Ovary (tissue), 10 donors: ENCODE measurements at places on chromosomes 13 and 19.

GRCh38 chr19:49790866-49791265, 22.2 kb downstream of the FUZ start:
- peaks cover 13% of the 10 kb centered on the region for H3K4me1 ChIP-seq
- no peak overlapping the region for H3K4me3 ChIP-seq
- no peaks in the 10 kb centered on the region for H3K36me3 ChIP-seq
- peak overlapping the region; percentile 16 for H3K27ac ChIP-seq
- DNase-seq, result peak; percentile 87

DNA sequence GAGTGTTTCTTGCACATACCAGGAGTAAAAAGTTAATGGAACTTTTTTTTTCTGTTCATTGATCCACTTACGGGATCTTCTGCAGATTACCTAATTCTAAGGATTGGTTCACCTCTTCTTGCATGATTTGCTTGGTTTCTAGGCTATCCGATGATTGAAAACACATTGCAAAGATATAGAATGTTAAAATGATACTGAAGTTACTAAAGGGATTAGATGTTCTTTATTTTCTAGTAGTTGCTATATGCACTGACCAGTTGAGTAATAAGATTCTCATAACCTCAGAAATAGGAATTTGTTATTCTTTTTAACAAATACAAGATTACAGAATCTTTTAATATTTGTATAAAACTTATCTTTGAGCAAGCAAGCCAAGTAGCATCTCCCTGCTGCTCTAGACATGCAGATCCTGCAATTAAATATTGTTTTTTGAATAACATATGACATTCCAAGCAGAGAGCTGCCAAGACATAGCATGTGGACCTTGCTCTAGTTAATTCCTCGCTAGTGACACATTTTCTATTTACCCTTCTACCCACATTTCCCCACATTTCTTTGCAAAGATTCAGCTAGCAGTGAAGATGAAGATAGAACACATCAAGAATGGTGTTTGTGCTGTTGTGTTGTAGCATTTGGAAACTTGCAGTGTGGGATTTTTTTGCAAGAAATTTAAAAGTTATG, 51.7 kb upstream of the RNF113B start:
- H3K4me3 ChIP-seq, result no peak overlapping the region
- peaks cover 3% of the 10 kb centered on the region for H3K4me1 ChIP-seq
- H3K27ac ChIP-seq, result no peak overlapping the region

- DNase-seq, result no peak
- no peaks in the 10 kb centered on the region for H3K36me3 ChIP-seq
- no peaks in the 10 kb centered on the region for H3K27me3 ChIP-seq
- no peak overlapping the region for H3K27ac ChIP-seq
- H3K4me1 ChIP-seq, result peaks cover 3% of the 10 kb centered on the region
These were observed 405.8 kb downstream of the SPRY2 start for GRCh38 chr13:79935121-79935520.

DNA sequence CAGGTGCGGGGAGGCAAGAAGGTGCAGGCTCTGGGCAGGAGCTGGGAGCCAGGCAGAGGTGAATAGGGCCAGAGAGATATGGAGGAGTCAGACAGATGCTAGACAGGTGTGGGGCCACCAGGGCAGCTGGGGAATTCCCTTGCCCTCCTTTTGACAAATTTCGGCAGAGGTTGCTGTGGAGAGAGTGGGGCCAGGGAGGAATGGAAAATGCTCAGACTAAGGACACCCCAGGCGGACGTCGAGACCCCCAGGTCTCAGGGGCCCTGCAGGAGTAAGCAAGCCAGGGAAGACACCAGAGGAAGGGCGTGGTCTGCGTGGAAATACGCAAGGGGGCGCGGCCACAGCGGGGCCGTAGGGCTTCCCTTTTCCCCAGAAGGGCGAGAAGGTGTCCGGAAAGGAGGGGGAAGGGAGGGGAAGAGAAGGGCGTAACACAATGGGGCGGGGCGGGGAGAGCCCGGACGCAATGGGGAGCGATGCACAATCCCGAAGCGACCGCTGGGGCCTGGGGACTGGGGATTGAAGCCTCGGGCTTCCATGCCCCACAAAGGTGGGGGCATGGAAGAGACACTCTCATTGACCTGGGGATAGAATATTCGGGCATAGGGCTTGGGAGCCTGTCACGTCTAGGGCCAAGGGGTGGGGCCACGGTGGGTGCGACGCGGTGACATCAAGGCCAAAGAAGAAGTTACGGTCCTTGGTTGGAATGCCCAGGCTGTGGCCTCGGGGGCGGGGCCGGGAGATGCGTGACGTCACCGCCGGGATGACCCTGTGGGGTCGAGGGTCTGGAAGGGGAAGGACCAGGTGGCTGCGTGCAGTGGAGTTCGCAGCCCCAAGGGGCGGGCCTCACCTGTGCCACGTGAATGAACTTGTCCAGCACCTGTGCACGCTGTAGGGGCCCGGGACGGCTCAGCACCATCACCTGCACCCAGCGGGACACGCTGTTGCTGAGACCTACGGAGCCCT, 8.2 kb downstream of the RASGRP4 start:
- DNase-seq, result no peak
- H3K27ac ChIP-seq, result no peak overlapping the region
- H3K4me3 ChIP-seq, result no peak overlapping the region
- no peaks in the 10 kb centered on the region for H3K36me3 ChIP-seq

- no peak overlapping the region for H3K4me3 ChIP-seq
- no peak for DNase-seq
- no peaks in the 10 kb centered on the region for H3K36me3 ChIP-seq
These were observed 5.6 kb downstream of the EDNRB start for GRCh38 chr13:77913003-77913402.

GRCh38 chr13:68254151-68254550, 1024.0 kb upstream of the PCDH9 start:
- no peak for DNase-seq
- H3K27ac ChIP-seq, result no peak overlapping the region
- no peaks in the 10 kb centered on the region for H3K27me3 ChIP-seq
- H3K4me3 ChIP-seq, result no peak overlapping the region
- no peaks in the 10 kb centered on the region for H3K4me1 ChIP-seq

DNA sequence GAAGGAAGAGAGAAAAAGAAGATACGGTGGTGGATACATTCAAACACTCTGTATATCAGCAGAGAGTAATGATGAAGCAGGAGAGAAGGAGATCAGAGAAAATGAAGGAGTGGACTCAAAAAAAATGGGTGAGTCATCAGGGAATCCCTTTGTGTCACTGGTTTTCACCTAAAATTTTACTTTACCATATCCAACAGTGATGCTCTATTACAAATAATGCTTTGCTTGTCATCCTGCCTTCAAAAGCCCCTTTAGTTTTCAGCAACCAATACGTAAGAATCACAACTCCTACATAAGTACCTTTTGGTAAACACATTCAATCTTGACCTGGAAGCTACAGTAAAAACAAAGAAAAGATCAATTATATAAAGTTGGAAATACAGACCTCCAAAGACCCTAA, 88.8 kb downstream of the ENOX1 start:
- H3K27me3 ChIP-seq, result no peaks in the 10 kb centered on the region
- no peak overlapping the region for H3K4me3 ChIP-seq
- H3K27ac ChIP-seq, result no peak overlapping the region
- no peak for DNase-seq

GRCh38 chr13:48570216-48570828, 37.4 kb upstream of the RCBTB2 start:
- peaks cover 8% of the 10 kb centered on the region for H3K4me1 ChIP-seq
- no peak for DNase-seq
- H3K4me3 ChIP-seq, result no peak overlapping the region
- H3K36me3 ChIP-seq, result no peaks in the 10 kb centered on the region
- H3K27ac ChIP-seq, result peak overlapping the region; percentile 76
- no peaks in the 10 kb centered on the region for H3K27me3 ChIP-seq

GRCh38 chr13:107576430-107576829, 638.9 kb downstream of the LIG4 start:
- H3K4me1 ChIP-seq, result no peaks in the 10 kb centered on the region
- H3K27ac ChIP-seq, result no peak overlapping the region
- H3K36me3 ChIP-seq, result no peaks in the 10 kb centered on the region

GRCh38 chr13:76958841-76959432, 10.6 kb downstream of the ACOD1 start:
- DNase-seq, result no peak
- no peak overlapping the region for H3K4me3 ChIP-seq
- H3K4me1 ChIP-seq, result no peaks in the 10 kb centered on the region
- no peaks in the 10 kb centered on the region for H3K36me3 ChIP-seq
- no peaks in the 10 kb centered on the region for H3K27me3 ChIP-seq

DNA sequence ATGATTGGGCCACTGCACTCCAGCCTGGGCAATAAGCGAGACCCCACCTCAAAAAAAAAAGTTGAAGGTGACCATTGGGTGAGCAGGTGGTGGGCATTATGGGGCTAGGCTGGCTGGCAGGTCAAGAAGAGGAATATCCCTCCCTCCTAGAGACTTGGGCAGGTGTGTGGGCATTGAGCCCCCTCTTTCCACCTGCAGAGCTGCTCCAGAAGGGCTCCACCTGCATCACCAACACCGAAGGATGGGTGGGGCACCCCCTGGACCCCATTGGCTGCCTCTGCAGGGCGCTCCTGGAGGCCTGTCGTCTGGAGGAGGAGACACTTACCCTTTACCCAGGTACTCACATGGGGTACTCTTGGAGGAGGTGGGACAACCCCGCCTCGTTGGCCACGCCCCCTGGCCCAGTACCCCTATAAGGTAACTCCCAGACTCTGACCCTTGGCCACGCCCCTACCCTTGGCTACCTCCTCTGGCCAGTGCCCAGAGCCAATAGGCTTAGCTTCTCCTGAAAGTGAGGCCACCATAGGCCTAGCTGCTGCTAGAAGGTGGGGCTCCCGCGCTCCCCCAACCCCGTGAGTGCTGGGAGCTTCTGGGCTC, 21.9 kb downstream of the ZSWIM4 start:
- H3K27me3 ChIP-seq, result no peaks in the 10 kb centered on the region
- H3K4me1 ChIP-seq, result no peaks in the 10 kb centered on the region
- no peak overlapping the region for H3K4me3 ChIP-seq
- H3K27ac ChIP-seq, result no peak overlapping the region

GRCh38 chr13:26983543-26984320, 187.9 kb downstream of the USP12 start:
- H3K27me3 ChIP-seq, result no peaks in the 10 kb centered on the region
- peaks cover 15% of the 10 kb centered on the region for H3K4me1 ChIP-seq
- H3K27ac ChIP-seq, result peak overlapping the region; percentile 32
- H3K4me3 ChIP-seq, result no peak overlapping the region

DNA sequence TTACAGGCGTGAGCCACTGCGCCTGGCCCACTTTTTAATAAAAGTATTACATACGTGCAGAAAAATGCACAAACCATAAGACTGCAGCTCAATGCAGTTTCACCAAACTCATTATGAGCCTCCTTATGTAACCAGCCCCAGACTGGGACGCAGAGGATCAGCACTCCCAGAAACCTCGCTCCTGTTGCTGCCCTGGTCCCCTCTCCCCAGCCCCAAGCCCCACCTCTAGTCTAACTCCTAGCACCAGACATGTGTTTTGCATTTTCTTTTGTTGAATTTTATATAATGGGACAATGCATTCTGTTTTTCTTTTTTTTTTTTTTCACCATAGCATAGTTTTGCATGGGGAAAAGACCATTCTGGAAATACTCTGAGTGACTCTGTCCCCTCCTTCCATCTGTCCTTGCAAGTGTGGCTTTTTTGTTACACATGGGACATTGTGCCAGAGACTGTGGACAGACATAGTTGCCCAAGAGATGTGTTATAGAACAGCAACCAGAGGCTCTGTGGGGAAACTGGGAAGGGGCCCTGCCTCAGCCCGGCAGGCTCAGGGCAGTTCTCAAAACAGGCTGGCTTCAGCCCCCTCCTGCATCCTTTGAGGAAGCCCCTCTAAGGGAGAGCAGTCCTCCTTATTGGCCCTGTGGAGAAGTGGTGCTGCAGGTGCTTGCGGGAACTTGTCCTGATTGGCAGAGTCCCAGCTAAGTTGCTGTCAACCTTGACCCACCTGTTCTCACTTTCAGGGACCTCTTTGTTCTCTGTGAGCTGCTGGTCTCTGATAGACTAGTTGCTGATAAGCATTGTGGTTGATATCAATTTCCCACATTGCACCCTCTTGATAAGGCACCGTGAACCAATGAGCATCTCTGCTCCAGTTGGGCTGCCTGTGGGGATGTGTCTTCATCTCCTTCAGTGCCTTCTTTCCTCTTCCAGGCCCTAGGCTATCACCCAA, 13.8 kb upstream of the OLFM4 start:
- no peak overlapping the region for H3K27ac ChIP-seq
- H3K4me3 ChIP-seq, result no peak overlapping the region
- no peaks in the 10 kb centered on the region for H3K4me1 ChIP-seq
- no peaks in the 10 kb centered on the region for H3K27me3 ChIP-seq

DNA sequence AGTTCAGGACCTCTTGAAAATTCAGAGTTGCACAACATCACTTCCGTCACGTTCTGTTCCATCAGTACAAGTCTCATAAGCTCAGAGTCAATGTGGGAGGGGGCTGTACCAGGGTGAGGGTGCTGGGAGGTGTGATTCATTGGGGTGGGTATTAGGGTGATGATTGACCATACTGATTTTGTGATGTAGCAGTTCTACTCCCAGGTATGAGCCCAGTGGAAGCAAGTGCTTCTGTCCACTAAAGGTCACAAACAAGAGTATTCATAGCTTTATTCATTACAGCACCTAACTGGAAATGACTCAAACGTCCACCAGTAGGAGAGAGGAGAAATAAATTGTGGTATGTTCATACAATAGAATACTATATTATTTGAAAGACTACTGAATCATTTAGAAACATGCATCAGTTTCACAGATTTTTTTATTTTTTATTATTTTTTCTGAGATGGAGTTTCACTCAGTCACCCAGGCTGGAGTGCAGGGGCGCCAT, 12.1 kb upstream of the UPF3A start:
- DNase-seq, result no peak

- no peak overlapping the region for H3K27ac ChIP-seq
- no peak overlapping the region for H3K4me3 ChIP-seq
- no peaks in the 10 kb centered on the region for H3K4me1 ChIP-seq
These were observed 19.4 kb downstream of the CEACAM21 start for GRCh38 chr19:41595258-41595889.

- H3K4me1 ChIP-seq, result peaks cover 4% of the 10 kb centered on the region
- no peak overlapping the region for H3K4me3 ChIP-seq
- H3K27me3 ChIP-seq, result no peaks in the 10 kb centered on the region
These were observed 8.2 kb upstream of the ERFL start for GRCh38 chr19:41936416-41936850.

GRCh38 chr13:86792153-86792651, 879.0 kb upstream of the SLITRK5 start:
- H3K36me3 ChIP-seq, result no peaks in the 10 kb centered on the region
- no peak for DNase-seq
- no peak overlapping the region for H3K4me3 ChIP-seq

GRCh38 chr13:77337159-77337558, 10.3 kb upstream of the MYCBP2 start:
- no peak for DNase-seq
- H3K27ac ChIP-seq, result no peak overlapping the region
- no peaks in the 10 kb centered on the region for H3K27me3 ChIP-seq
- no peak overlapping the region for H3K4me3 ChIP-seq
